ENCODE measurements at places on chromosomes 2 and 18.

GRCh38 chr18:54777118-54777791, 51.0 kb upstream of the RAB27B start:
- DNase-seq = no peak

- no peak for DNase-seq
Measured at GRCh38 chr18:75779450-75779849, 351.9 kb upstream of the SMIM21 start.

- no peak for DNase-seq
Measured at GRCh38 chr2:85089585-85089984, 43.6 kb upstream of the TCF7L1 start.

DNA sequence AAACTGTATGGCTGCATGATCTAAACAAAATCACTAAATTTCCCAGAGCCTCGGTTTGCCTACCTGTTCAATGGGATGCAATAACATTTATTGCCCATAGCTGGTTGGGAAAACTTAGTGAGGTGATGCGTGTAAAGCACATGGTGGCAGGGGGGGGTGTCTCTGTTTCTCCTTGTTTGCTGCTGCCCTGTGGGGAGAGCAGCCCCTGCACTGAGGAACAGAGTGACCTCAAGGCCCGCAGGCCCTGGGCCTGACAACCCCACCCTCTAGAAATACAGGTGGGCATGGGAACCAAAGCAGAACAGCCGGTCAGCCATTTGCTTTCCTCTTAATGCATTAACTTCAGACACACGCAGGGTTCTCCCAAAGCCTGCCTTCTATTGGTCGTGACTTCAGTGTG, 55.1 kb upstream of the SLC66A3 start:
- DNase-seq = no peak

DNA sequence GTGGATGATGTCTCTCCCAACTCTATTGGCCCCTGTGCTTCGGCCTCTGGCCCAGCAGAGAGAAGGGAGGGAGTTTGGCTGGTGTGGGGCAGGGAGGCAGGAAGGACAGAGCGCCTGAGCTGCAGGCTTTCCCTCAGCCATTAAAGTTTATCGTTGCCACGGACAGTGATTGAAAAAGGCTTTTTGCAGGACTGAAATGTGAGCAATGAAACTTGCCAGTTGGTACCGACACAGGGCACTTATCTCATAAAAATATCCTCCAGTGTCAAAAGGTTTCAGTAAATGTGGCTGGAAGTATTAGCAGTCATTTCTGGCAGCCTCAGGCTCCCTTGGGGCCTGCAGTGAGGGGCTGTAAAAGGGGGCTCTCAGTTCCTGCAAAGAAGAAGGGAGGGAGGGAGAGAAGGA, 169.2 kb downstream of the GLI2 start:
- DNase-seq = no peak

- peak; percentile 16 for DNase-seq
Measured at GRCh38 chr2:26721115-26722032, 28.9 kb downstream of the KCNK3 start.

- no peak for DNase-seq
Measured at GRCh38 chr2:74895001-74895400, 61.1 kb downstream of the HK2 start.

DNA sequence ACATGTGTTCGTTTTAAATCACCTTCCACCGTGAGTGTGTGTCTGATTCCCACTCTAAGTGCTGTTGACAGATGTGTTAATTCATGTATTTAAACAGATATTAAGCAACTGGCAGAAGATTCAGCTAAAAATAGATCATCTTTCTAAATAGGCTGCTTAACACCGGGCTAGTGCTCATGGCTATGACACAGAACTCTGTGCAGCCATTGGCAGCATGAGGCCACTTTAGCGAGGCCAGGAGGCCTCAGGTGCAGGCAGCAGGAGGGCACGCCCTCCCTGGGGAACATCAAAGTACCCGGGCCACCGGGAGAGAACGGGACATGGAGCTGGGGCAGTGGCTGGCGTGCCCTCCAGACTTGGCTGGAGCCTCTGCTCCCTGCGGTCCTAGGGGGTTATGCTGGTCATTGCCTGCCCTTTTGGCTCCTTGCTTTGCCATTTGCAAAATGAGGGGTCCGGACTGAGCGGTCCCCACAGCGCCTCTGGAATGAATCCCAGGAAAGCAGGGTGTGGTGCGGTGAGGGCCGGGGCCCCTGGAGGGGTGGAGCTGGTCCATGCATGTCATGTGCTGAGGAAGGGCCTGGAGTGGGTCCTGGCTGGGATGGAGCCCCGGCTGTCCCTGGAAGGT, 62.8 kb upstream of the HDAC4 start:
- no peak for DNase-seq

GRCh38 chr2:128260239-128261138, 58.2 kb downstream of the HS6ST1 start:
- DNase-seq = no peak

DNA sequence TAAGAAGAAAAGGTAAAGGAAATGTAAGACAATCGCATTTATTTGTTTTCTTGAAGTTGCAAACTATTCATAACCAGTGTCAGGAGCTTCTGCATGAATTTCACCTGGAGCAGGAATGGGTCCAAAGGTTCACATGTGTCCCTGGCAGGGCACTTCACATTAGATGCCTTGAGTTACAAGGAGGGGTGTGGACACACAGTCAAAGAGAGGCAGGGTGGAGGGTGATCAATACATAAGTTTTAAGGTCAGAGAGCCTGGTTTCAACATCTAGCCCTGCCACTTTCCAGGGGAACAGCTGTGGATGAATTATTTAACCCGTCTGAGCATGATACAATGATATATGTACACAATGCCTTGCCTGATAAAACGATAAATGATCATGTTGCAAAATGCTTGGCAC, 321.4 kb downstream of the CYP26B1 start:
- no peak for DNase-seq

DNA sequence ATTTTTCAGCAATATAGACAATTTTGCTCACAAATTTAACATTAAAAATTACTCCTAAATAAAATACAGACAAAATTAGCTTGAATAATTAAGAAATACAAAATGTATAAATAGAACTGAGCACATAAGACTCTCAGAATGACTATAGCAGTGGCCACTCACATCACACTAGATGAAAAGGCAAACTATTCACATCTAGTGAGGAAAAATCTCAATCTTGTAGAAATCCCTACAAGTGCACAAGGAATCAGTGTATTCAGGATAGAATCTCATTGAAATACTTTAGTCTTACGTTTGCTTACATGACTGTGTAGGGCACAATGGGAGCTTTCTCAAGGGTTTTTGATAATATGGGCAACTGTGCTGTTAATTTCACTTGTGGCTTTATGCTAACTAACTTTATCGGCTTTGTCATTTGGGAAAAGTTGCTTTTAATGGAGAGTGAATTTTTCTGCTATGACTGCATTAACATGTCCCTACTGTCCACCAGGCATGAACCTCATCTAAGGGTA, 678.9 kb upstream of the LRRTM4 start:
- no peak for DNase-seq

DNA sequence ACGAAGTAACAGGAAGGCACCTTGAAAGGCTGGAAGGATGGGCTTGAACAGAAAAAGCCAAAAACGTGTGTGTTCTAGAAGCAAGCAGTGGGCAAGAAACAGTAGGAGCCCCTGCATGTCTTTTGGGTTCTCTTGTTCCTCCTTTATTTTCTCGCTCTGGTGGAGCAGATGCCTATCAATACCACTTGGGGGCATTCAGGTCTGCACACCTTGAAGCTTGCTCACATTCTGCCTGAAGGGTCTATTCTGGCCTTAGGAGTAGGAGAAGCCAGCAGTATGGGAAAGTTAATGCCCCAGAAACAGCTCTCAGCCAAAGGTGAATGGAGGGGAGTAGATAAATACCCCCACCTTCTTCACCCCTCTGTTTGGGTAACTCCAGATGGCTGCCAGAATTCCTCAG, 204.5 kb downstream of the TXNL1 start:
- DNase-seq = no peak

GRCh38 chr2:38572167-38572566, 30.6 kb downstream of the HNRNPLL start:
- no peak for DNase-seq

- no peak for DNase-seq
Measured at GRCh38 chr2:25386971-25387875, 45.5 kb upstream of the DNMT3A start.

- no peak for DNase-seq
Measured at GRCh38 chr2:72991439-72991725, 74.1 kb downstream of the EMX1 start.

- DNase-seq = no peak
Measured at GRCh38 chr2:50765146-50765545, 266.8 kb downstream of the NRXN1 start.
